T-helper 2 cell treated with Interferon-gamma antibody and Interleukin-4, amounts not matched to agents 5 μg/mL and 100 μg/mL, for 36 hours (primary cell): ENCODE measurements at places on chromosomes 1 and 21.

DNA sequence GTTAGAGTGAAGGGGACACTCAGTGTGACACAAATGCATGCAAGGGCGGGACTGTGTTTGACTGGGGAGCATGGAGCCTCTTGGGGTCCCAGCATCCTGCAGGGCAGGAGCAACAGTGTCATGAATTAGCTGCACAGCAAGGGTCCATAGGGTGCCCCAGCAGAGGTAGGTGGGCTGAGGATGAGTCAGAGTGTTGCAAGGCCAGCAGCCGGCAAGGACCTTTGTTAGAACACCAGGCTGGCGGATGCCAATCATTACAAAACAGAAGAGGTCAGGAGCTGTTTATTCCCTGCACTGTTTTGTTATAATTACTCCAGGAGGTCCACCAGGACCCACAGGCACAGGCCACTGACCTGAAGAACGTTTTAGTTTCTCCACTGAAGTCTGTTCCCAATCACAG lies 362.2 kb upstream of the DUSP10 start:
- no peak overlapping the region for H3K4me3 ChIP-seq
- no peaks in the 10 kb centered on the region for H3K36me3 ChIP-seq
- DNase-seq, result no peak
- no peaks in the 10 kb centered on the region for H3K4me1 ChIP-seq
- H3K27me3 ChIP-seq, result no peaks in the 10 kb centered on the region

DNA sequence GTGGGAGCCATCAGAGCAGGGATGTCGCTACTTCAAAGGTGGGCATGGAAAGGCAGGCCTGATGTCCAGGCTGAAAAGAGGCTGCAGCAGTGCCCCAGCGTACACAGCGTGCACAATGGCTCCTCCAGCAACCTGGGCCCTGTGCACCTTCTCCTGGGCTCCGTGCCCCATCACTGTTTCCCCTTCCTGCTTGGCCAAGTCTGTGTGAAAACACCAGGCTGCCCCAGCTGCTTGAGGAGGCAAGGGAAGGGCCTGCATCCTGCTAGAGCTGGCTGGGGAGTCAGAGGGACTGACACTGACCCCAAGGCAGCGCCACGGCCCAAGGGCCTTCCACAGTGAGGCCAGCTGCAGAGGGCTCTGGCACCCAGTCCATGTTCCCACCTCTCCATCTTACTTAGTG lies 33.4 kb downstream of the SDC3 start:
- H3K27me3 ChIP-seq, result peaks cover 2% of the 10 kb centered on the region
- no peak overlapping the region for H3K27ac ChIP-seq
- H3K4me3 ChIP-seq, result no peak overlapping the region
- H3K4me1 ChIP-seq, result no peaks in the 10 kb centered on the region
- no peak for DNase-seq

GRCh38 chr1:61220536-61220935 lies 138.2 kb downstream of the NFIA start:
- H3K27ac ChIP-seq, result no peak overlapping the region
- H3K36me3 ChIP-seq, result no peaks in the 10 kb centered on the region
- H3K27me3 ChIP-seq, result peaks cover 7% of the 10 kb centered on the region
- DNase-seq, result no peak

DNA sequence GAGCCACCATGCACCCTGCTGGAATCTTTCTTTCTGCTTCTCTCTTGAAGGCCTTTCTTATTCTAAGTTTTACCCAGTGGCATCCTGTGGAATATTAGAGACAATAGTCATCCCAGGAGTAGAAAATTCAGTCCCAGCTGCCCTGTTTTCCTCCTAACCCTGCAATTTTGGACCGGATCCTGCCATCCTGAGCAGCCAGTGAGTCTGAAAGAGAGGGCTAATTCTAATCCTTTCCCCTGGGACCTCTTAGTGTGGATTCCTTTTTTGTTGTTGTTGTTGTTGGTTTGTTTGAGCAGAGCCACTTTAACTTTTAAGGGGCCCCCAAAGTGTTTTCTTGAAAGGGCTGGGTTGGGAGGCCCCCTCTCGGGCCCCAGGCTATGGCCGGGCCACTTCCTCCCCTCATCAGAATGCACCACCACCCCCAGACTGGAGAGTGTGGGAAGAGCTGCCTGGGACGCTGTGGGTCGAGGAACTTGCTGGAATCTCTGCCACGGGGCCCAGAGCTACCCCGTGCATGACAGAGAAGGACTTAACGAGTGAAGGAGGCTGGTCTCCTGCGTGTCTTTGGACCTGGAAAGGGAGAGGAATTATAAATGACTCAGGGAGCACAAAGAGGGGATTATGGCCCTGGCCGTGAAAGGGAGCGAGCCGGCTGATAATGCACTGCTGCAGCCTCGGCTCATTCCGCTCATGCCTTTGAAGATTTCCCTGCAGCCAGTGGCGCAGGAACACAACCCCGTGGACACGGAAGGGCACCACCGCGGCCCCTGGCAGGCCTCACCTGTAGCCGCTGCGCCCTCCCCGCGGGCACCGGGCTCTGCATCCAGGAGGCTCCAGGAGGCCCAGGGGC lies 81.0 kb upstream of the AKT3 start:
- H3K36me3 ChIP-seq, result no peaks in the 10 kb centered on the region
- H3K4me1 ChIP-seq, result no peaks in the 10 kb centered on the region
- no peak overlapping the region for H3K4me3 ChIP-seq
- DNase-seq, result no peak
- H3K27ac ChIP-seq, result no peak overlapping the region

GRCh38 chr1:204400882-204401510 lies 10.6 kb downstream of the PPP1R15B start:
- H3K4me1 ChIP-seq, result peaks cover 17% of the 10 kb centered on the region
- H3K4me3 ChIP-seq, result no peak overlapping the region
- H3K27me3 ChIP-seq, result no peaks in the 10 kb centered on the region
- no peak overlapping the region for H3K27ac ChIP-seq
- DNase-seq, result no peak

DNA sequence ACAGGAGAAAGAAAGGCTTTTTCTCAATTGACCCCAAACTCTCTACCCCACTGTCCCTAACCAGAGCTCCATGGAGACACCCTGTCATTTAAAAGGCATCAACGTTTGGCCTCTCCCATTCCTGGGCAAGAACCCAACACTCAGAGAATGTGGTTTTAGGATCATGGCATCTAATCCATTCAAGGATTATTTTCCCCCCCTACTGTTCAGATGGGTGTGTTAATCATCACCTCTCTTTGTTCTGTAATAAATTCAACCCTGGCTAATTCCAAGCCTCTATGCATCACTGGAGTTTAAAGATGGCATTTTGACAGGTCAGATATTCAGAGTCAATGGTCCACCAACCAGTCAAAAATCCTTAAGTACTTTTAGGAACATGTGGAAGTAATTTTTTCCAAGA lies 42.7 kb downstream of the TBX15 start:
- DNase-seq, result no peak
- H3K27ac ChIP-seq, result no peak overlapping the region
- H3K4me3 ChIP-seq, result no peak overlapping the region
- no peaks in the 10 kb centered on the region for H3K36me3 ChIP-seq
- H3K4me1 ChIP-seq, result no peaks in the 10 kb centered on the region

GRCh38 chr1:39230261-39231190 lies 26.0 kb downstream of the MACF1 start:
- peak overlapping the region; percentile 15 for H3K4me3 ChIP-seq
- peaks cover 37% of the 10 kb centered on the region for H3K4me1 ChIP-seq
- DNase-seq, result peak; percentile 12
- H3K27me3 ChIP-seq, result no peaks in the 10 kb centered on the region

DNA sequence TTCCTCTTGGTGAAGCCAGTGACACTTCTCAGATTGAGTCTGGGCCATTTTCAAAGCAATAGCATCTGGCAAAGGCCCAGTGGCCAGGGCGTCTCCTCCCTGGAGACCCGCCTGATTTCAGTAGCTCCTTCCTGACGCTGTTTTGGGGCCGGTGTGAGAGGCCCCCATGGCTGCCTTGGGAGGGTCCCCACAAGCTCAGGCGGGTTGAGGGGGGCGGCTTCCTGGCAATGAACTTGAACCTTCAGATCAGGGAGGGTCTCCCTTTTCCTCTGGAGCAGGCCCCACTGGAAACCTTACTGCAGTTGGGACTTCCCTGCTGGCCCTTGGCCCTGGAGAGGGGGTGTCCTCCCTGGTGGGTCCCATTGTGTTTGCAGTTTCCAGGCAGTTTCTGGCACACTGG lies 121.2 kb downstream of the CRYAA start:
- H3K4me3 ChIP-seq, result no peak overlapping the region
- H3K27me3 ChIP-seq, result no peaks in the 10 kb centered on the region
- no peak overlapping the region for H3K27ac ChIP-seq
- DNase-seq, result no peak

GRCh38 chr1:90318431-90318830 lies 323.5 kb downstream of the ZNF326 start:
- no peaks in the 10 kb centered on the region for H3K36me3 ChIP-seq
- no peaks in the 10 kb centered on the region for H3K4me1 ChIP-seq
- DNase-seq, result no peak

GRCh38 chr1:14590411-14591180 lies 7.9 kb upstream of the KAZN start:
- H3K4me3 ChIP-seq, result no peak overlapping the region
- DNase-seq, result no peak
- H3K4me1 ChIP-seq, result no peaks in the 10 kb centered on the region
- H3K27ac ChIP-seq, result no peak overlapping the region
- no peaks in the 10 kb centered on the region for H3K36me3 ChIP-seq
- no peaks in the 10 kb centered on the region for H3K27me3 ChIP-seq

DNA sequence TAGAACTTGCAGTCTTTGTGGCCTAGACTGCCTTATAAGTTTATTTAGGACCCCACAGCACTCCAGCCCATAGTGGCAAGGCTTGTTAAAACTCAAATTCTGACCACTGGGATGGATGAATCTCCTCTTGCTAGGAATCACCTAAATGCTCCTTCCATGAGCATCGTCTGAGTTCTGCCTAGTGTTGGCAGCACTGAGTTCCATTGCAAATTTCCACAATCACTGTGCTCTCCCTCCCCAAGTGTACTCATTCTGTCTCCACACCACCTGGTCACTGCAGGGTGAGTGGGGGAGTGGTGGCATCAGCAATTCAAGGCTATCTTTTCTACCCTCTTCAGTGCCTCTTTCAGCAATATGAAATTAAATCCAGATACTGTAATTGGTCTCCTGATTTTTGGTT lies 46.7 kb upstream of the PTBP2 start:
- H3K27me3 ChIP-seq, result no peaks in the 10 kb centered on the region
- H3K4me1 ChIP-seq, result no peaks in the 10 kb centered on the region
- no peak overlapping the region for H3K4me3 ChIP-seq
- no peak overlapping the region for H3K27ac ChIP-seq
- H3K36me3 ChIP-seq, result no peaks in the 10 kb centered on the region

- no peak for DNase-seq
- H3K36me3 ChIP-seq, result peaks cover 44% of the 10 kb centered on the region
- H3K27me3 ChIP-seq, result peaks cover 3% of the 10 kb centered on the region
- peaks cover 28% of the 10 kb centered on the region for H3K4me1 ChIP-seq
Observed at GRCh38 chr1:110961902-110962301, 1.8 kb downstream of the LRIF1 start.

GRCh38 chr1:191969290-191969689 lies 189.0 kb upstream of the RGS18 start:
- H3K36me3 ChIP-seq, result no peaks in the 10 kb centered on the region
- no peak overlapping the region for H3K27ac ChIP-seq
- no peak overlapping the region for H3K4me3 ChIP-seq
- H3K27me3 ChIP-seq, result no peaks in the 10 kb centered on the region
